ENCODE measurements at places on chromosomes 2 and 18.

DNA sequence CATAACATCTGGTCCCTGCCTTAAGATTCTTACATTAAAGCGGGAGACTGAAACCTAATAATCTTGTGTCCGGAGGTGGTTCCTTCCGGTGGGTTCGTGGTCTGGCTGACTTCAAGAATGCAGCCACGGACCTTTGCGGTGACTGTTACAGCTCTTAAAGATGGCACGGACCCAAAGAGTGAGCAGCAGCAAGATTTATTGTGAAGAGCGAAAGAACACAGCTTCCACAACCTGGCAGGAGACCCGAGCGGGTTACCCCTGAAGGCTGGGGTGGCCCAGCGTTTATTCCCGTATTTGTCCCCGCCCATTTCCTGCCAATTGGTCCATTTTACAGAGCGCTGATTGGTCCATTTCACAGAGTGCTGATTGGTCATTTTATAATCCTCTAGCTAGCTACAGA is 122.3 kb upstream of the SIX2 start:
- no peak for DNase-seq

- DNase-seq, result no peak
These were observed 392.7 kb upstream of the ID2 start for GRCh38 chr2:8289111-8289510.

DNA sequence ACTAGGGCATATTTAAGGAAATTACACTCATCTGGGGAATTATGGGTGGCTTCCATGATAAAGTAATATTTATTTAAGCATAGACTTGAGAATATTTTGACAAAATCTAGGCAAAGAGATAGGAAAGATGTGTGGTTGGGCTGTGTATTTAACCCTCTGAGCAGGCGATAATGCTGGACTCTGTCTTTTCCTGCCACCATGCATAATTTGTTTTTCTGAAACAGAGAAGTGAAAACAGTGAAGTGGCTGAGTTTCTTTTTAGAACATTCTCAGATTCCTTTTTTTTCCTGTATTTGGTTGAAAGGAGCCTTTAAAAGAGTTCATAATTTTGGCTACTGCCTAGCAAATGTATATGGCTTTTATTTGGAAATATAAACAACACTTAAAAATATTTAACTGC is 104.8 kb upstream of the CDH19 start:
- no peak for DNase-seq

DNA sequence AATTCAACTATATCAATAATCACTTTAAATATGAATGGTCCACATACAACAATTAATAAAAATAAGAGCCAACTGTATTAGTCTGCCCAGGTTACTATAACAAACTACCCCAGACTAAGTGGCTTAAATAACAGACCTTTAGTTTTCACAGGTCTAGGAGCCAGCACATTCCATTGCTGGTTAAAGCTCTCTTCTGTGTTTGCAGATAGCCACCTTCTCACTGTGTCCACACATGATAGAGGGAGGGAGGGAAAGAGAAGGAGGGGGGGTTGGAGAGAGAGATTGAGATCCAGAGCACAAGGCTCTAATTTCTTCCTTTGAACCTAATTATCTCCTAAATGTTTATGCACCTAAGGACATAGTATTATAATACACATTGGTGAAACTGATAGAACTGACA is 267.8 kb upstream of the NXPH2 start:
- DNase-seq, result no peak

GRCh38 chr2:70515938-70516337 is 37.7 kb downstream of the TGFA start:
- no peak for DNase-seq

GRCh38 chr2:1060372-1060771 is 109.7 kb downstream of the SNTG2 start:
- no peak for DNase-seq

- DNase-seq, result no peak
These were observed 40.6 kb downstream of the SDC1 start for GRCh38 chr2:20184067-20184938.
